ENCODE measurements at places on chromosomes 3 and 15. TPM values are rescaled to one million over a fixed set of nuclear protein-coding genes. Genes with fewer than 3 reads are reported as not detected.

The PTH1R gene
- total RNA-seq, result 63.0 TPM

The PRR20G gene
- total RNA-seq, result not detected

GRCh38 chr15:92415639-92416297, 22.1 kb downstream of the ST8SIA2 start:
- H3K27ac ChIP-seq, result no peak overlapping the region
- peaks cover 46% of the 10 kb centered on the region for H3K36me3 ChIP-seq
- no peaks in the 10 kb centered on the region for H3K27me3 ChIP-seq
- H3K4me3 ChIP-seq, result no peak overlapping the region
- DNase-seq, result no peak

DNA sequence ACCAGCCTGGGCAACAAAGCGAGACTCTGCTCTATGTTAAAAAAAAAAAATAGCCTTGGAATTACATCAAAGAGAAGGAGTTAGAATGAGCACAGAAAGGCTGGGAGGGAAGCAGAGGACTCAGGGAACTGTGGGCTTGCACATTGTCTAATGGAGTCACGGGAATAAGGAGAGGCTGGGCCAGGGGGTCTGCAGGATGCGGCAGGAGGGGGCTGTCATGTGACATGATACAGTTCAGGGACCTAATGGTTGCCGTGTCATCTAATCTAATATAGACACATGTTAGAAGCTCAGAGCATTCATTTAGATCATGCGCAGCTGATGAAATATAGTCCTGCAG, 32.5 kb downstream of the GRK7 start:
- DNase-seq, result no peak
- peaks cover 16% of the 10 kb centered on the region for H3K4me1 ChIP-seq
- no peak overlapping the region for H3K27ac ChIP-seq
- H3K27me3 ChIP-seq, result peaks cover 3% of the 10 kb centered on the region

- no peaks in the 10 kb centered on the region for H3K36me3 ChIP-seq
- peak overlapping the region; percentile 81 for H3K27ac ChIP-seq
- H3K4me1 ChIP-seq, result peaks cover 26% of the 10 kb centered on the region
- peak overlapping the region; percentile 97 for H3K4me3 ChIP-seq
Measured at GRCh38 chr3:159764490-159765029, 224.1 kb upstream of the IL12A start.

- peaks cover 15% of the 10 kb centered on the region for H3K27me3 ChIP-seq
- DNase-seq, result no peak
- H3K4me1 ChIP-seq, result no peaks in the 10 kb centered on the region
- H3K27ac ChIP-seq, result no peak overlapping the region
- no peaks in the 10 kb centered on the region for H3K36me3 ChIP-seq
Measured at GRCh38 chr3:126509597-126510307, 7.8 kb downstream of the UROC1 start.

DNA sequence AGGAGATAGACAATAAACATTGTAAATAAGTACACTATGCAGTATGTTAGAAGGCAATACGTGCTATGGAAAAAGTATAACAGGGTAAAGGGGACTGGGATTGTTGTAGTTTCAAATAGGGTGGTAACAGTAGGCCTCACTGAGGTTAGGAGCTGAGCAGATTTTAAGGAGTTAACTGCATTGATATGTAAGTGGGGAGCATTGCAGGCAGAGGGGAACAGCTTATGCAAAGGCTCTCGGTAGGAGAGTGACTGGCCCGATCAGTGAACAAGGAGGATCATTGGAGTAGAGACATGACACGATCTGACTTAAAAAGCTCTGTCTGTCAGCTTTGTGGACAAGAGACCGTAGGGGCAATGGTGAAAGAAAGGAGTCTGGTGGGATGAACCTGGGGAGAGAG, 46.8 kb downstream of the PCCB start:
- no peak overlapping the region for H3K4me3 ChIP-seq
- no peaks in the 10 kb centered on the region for H3K27me3 ChIP-seq
- no peak overlapping the region for H3K27ac ChIP-seq
- no peak for DNase-seq
- H3K4me1 ChIP-seq, result no peaks in the 10 kb centered on the region

The TMEM40 gene
- total RNA-seq, result 51.3 TPM

GRCh38 chr3:36364260-36364659, 16.0 kb upstream of the STAC start:
- H3K4me1 ChIP-seq, result no peaks in the 10 kb centered on the region
- no peaks in the 10 kb centered on the region for H3K27me3 ChIP-seq
- H3K36me3 ChIP-seq, result no peaks in the 10 kb centered on the region
- no peak for DNase-seq

- no peak overlapping the region for H3K4me3 ChIP-seq
- no peak for DNase-seq
- H3K27ac ChIP-seq, result no peak overlapping the region
- H3K27me3 ChIP-seq, result peaks cover 9% of the 10 kb centered on the region
- no peaks in the 10 kb centered on the region for H3K4me1 ChIP-seq
- no peaks in the 10 kb centered on the region for H3K36me3 ChIP-seq
Measured at GRCh38 chr15:37252530-37252929, 152.2 kb upstream of the MEIS2 start.

DNA sequence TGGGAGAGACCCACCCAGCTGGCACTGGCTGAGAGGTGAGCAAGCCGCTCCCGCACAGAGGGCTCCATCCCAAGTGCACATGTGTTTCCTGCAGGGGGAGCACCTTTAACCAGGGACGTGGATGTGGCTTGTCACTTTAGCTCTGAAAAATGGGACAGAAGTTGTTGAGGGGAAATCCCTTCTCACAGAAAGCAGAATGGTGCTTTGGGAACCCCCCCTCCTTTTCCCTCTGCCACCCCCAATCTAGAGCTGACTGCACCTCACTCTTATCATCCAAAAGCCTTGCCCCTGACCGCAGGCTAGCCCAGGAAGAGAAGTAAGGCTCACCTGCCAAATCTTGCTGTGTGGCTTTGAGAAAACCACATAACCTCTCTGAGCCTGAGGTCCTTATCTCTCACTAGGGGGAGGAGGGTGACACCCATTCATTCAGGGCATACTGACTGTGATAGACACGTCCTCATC, 77.9 kb downstream of the RPN1 start:
- peaks cover 12% of the 10 kb centered on the region for H3K27me3 ChIP-seq
- no peak overlapping the region for H3K4me3 ChIP-seq
- H3K27ac ChIP-seq, result no peak overlapping the region
- H3K4me1 ChIP-seq, result no peaks in the 10 kb centered on the region
